ENCODE measurements at places on chromosomes 2 and 18.

- no peak for DNase-seq
Measured at GRCh38 chr18:3984163-3984757, 470.8 kb downstream of the DLGAP1 start.

DNA sequence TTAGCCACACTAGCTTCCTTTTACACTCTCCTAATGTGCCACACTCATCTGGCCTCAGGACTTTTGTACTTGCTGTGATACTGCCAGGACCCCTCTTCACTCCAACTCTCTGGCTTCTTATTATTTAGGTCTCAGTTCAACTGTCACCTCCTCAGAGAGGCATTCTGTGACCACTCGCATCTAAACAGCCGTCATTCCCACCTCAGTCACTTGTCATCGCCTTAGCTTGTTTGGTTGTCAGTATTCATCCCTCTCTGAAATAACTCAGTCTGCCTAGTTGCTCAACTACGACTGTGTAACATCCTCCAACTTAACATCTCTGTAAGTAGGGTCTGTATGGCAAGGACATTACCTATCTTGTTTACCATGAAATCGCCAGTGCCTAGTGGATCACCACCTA is 27.2 kb downstream of the MGAT4A start:
- DNase-seq, result no peak

GRCh38 chr2:188332619-188333018 is 40.9 kb downstream of the GULP1 start:
- DNase-seq, result no peak

- no peak for DNase-seq
Measured at GRCh38 chr2:8490166-8490721, 191.6 kb upstream of the ID2 start.

DNA sequence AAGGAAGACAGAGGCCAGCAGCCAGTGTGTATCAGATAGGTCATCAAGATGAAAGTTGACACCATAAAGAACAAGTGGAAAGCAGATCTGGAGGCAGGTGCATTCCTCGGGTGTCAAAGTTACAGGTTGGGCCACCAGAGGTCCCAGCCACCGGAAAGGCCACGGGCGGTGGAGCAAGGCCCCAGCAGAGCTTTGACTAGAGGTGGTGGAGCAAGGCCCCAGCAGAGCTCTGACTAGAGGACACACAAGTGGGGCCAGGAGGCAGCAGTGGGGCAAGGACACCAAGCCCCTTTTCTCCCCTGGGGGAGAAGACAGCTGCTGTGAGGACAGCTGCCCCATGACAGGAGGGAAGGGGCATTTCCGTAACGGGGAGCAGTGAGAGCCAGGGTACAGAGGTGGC is 115.1 kb downstream of the GYPC start:
- DNase-seq, result no peak

DNA sequence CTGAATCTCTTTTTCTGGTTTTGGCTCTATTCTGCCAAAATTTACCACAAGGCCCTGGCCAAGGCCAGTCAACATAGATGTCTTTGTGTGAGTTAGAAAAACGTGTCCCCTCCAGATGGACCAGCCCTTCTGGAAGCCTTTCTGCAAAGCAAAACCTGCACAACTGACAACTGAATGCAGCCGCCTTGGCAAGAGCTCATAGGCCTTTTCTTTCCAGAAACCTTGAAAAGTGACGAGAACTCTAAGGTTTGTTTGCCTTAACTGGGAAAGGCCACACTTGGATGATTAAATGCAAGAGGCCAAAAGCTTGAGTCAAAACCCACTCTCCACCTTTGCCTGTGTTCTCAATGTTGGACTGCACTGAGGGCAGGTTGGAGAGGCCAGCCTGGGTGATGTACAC is 103.9 kb downstream of the COLEC12 start:
- DNase-seq, result no peak

DNA sequence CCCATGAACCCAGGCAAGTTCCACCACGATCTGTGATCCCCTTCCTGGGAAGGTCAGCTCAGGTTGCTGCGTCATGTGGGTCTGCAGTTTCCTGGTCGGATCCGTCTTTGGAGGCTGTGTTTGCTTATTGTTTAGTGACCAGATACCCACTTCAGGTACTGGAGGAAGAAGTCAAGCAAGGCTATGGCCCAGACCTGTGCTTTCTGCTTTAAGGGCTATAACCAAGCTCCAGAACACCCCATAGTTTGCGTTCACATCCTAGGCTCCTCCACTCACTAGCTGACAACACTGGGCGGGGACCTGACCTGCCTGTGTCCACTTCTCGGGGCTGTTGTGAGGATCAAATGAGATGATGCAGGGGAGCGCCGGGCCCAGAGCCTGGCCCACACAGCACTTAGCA is 44.0 kb downstream of the MAL start:
- no peak for DNase-seq

DNA sequence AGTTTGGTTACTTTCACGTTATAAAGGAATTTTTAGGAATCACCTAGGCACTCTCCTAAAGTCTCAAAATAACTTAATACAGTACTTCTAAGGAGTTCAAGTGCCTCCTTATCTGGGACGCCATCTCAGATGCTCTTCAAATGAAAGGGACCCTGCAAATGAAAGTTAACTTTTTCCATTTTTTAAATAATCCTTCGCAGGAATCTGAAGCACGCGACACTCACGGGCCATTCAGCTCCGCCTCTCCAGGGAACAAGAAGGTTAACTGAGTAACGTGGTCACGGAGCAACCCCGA is 537 bp upstream of the ZC3H15 start:
- DNase-seq, result no peak

DNA sequence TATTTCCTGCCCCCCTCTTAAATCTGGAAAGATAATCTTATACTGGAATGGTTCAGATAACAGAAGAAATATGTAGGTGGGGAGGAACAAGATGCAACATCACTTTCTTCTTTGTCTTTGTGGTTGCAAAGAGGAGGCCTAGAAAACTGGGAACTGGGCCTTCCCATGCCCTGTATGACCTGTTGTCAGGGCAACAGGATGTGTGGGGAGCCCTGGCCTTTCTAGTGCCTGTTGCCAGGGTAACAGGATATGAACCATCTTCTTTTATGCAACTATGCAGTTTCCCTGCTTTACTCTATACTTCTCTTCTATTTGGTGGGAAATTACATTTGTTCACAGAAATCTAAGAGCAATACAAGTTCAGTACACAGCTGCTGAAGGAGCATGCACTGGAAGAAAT is 79.8 kb upstream of the PDE1A start:
- DNase-seq, result no peak

- DNase-seq, result peak; percentile 5
Measured at GRCh38 chr2:72973566-72974435, 56.5 kb downstream of the EMX1 start.

DNA sequence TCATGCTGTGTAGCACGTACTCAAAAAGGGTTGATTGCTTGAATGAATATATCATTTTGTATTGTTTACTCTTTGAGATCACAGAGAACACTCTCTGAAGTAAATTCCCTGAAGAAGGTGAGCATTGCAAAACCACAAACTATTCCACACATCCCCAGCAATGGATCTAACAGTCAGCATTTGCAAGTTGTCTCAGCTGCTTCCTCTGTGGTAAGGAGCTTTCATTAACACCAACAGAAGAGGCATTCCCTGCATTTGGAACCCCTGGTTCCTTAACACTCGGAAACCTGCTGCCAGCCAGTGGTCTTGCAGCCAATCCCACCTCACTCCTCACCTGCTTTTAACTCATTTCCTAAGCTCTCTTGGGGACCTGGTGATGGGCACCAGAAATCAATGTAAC is 108.4 kb downstream of the IRS1 start:
- no peak for DNase-seq

DNA sequence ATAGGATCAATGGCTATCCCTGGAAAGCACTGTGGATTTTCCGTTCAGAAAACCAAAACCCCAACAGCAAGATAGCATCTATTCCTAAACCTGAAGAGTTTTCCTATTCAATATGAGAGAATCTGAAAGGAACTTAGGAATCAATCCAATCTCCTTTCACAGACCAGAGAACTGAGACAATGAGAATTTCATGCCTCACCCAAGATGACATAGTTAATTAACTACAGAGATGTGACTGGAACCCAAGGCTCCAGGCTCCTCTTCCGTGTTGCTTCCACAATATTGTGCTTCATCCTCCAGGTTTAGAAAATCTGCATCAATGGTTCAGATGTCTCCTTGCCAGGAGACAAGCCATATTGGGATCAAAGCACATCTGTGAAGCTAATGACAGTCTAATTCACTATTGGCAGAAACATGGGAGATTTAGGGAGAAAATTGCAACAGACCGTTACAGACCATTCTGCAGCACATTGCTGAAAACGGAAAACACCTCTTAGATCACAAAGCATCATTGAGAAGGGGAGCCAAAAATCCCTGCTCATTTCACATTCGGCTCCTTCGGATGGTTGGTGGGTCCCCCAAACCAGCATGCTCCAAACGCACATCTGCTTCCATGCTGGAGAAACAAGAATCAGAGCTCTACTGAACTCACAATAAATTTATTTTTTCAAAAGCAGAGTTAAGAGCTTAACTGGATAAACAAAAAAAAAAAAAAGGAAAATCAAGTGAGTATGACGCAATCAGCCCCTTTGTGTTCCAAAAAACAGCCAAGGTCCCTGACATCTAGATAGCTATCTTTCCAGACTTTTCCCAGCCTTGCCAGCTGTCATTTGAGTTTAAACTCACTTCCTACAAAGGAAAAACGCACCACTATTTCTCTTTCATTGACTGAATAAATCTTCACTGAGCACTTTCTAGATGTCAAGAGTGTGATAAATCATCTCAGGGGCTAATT is 290.3 kb downstream of the C1D start:
- DNase-seq, result no peak

DNA sequence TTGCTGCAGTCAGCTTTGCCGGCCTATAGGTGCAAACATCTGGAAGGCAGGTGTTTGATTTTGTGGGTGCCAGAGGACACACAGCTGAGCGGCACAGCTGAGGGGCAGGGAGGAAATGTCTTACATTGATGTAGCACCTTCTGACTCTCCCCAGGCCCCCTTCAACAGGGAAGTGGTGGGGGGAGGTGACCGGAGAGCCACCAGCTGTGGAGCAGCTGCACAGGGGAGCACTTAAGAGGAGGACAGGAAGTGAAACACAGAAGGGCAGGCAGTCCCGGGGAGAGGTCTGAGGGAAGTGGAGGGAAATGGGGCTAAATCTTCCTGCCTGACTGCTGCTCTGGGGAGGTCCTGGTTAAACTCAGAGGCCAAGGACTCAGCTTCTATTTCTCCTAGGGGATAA is 409.1 kb downstream of the TNS1 start:
- no peak for DNase-seq

DNA sequence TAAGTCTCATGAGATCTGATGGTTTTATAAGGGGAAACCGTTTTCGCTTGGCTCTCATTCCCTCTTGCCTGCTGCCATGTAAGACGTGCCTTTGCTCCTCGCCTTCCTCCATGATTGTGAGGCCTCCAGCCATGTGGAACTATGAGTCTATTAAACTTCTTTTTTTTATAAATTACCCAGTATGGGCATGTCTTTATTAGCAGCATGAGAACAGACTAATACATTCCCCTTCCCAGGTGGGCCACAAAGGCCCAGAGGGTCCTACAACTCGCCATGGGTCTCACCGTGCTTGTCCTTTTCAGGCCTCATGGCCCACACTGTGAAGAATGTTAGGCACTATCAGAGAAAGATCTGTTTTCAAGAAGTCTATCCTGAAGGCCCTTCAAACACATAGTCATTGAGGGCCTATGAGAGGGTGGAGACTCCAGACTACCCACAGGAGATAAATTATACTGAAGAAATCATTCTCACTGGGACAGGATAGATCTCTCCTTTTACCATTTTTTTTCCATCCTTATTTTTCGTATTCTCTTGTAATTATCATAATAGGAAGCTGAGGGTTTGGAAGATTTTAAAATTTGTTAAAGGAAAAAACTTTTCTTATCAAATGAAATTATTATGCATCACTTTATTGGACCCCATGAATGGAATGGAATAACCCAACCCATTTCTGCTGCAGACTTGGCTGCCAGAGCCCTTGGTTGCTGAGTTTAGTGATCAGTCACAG is 91.0 kb upstream of the MSH2 start:
- DNase-seq, result no peak

DNA sequence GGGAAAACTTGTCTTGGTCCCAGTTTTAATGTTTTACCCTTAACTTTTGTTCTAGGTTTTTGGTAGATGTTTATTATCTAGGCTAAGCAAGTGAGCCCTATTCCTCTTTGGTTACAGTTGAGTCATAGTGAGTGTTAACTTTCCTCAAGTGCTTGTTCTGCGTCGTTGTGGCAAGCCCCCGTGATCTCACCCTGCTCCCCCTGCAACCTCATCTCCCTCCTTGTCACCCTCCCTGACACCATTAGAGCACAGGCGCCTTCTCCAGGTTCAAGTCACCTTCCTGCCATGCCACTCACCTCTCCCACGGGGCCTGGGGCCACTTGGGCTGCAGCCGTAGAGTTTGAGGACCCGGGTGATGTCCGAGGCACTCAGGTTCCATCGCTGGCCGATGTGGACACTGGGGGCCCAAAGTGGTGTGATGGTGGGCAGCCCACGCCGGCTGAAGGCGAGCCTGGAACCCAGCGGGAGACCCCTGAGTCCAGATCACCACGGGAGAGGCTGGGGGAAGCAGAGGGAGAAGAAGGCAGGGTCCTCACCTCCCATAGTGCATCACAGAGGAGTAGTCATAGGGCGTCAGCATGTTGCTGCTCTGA is 8.7 kb downstream of the ASTL start:
- no peak for DNase-seq

GRCh38 chr2:24739354-24740025 is 53.7 kb downstream of the PTRHD1 start:
- DNase-seq, result no peak

- no peak for DNase-seq
Measured at GRCh38 chr2:164141271-164141670, 405.5 kb upstream of the FIGN start.

DNA sequence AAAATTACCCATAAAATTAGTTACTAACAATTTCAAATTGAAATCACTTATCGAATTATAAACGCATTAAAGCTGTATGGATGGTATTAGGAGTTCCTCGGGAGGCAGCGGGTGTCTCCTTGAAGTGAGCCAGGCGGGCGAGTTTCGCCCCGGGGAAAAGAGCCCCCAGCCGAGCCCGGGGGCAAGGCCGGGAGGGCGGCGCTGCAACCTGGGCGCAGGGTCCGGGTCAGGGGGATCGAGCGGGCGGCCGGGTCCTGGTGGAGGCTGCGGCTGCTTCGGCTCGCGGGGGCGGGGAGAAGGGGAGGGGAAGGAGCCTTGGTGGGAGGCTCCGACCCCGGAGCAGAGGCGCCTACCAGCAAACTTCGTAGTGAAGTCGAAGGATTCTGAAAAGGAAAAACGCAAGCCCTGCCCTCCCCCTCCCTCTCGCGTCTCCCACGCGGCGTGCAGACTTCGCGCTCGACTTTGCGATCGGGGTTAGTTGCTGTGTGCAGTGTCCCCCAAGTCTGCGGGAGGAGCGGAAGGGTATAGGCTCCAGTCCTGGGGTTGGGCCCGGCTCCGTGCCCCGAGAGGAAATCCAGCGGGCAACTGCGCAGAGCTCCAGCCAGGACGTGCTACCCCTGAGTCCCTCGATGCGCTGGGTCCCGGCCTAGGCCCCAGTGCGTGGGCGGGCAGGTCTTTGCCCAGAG is 140.8 kb downstream of the MEIS1 start:
- no peak for DNase-seq

GRCh38 chr2:101854877-101855276 is 136.9 kb upstream of the IL1R2 start:
- DNase-seq, result no peak

All from activated T-helper 1 cell treated with anti-CD3 and anti-CD28 coated beads, Interleukin-2, amount 50 U/mL, for 16 hours (primary cell).